ENCODE measurements at places on chromosomes 12 and 14.

DNA sequence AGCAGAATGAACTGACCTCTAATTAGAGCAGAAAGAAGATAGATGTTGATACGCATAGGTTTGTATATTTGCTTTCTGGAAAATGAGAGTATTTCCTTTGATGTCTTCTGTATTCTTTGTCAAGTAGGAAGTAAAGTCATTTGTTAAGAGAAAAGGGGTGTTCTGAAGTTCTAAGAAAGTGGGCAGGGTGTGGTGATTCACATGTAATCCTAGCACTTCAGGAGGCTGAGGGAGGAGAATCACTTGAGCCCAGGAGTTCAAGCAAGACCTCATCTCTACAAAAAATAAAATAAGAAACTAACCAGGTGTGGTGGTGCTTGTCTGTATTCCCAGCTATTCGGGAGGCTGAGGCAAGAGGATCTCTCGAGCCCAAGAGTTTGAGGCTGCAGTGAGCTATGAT, 2.8 kb downstream of the RHNO1 start:
- no peak for DNase-seq

GRCh38 chr14:73763396-73763795, 49.2 kb upstream of the PNMA1 start:
- DNase-seq: no peak

DNA sequence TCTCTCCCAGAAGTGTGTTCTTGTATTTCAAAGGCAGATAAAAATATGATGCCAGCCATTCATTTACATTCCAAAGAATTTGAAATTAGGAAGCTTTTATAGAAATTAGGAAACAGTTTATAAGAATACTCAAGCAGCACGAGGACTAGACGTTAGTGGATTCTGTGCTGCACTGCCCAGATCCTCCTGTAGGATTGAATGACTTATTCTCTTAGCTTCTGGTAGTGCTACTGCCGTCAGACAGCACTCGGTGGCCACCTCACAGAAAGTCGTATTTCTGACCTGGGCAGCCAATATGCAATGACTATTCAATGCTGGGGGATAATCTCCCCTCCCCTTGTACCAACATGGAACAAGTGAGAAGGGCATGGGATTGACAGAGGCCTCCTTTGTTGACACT, 326.4 kb downstream of the RPL10L start:
- no peak for DNase-seq

GRCh38 chr14:64786296-64787149, 82.3 kb downstream of the PLEKHG3 start:
- no peak for DNase-seq

DNA sequence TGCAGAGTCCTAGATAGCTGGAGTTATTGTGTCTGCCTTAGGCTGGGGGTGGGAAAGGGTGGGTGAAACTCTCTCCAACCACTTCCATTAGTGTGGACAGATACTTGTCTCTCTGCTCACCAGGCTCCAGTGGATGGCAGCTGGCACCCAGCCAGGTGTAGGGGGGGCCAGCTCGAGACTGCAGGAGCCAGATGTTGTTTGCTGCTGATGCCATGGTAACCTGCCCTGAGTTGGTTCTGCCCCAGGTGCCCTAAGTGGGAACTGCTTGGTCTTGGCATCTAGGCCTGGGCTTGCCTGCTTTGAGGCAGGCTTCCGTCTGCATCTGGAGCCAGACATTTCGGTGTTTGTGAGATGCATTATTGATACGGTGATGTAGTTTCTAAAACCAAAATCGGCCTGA, 82.2 kb downstream of the ADCK1 start:
- DNase-seq: no peak

GRCh38 chr14:34318014-34318413, 144.0 kb downstream of the SPTSSA start:
- no peak for DNase-seq

GRCh38 chr12:122793685-122794106, 19.3 kb downstream of the CCDC62 start:
- no peak for DNase-seq

DNA sequence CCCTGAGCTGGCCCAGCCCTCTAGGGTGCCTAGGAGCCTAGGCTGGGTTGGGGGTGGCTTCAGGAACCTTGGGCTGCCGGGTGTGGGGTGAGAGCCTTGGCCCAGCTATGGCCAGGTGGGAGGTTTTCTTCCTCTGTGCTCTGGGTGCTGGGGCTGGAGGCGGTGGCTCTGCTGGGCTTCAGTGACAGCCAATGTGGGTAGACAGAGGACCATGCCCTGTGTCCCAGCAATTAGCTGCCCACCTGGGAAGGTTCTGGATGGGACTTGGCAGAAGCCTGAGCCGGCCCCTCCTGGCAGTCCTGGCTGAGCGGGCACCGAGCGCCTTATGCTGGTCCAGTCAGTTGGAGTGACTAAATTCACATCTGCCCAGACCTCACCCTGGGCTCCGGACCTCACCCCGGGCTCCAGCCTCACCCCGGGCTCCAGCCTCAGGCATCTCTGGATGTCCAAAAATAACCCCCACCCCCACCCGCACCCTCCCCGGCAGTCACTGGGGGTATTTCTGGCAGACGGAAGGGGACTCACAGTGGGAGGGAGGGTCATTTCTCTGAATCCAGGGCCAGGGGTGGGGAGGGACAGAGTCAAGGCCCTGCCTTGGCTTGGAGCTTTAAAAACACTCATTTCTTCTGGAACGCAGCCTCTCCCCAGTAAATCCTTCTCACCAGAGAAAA, 46.9 kb downstream of the CYP46A1 start:
- DNase-seq: no peak

DNA sequence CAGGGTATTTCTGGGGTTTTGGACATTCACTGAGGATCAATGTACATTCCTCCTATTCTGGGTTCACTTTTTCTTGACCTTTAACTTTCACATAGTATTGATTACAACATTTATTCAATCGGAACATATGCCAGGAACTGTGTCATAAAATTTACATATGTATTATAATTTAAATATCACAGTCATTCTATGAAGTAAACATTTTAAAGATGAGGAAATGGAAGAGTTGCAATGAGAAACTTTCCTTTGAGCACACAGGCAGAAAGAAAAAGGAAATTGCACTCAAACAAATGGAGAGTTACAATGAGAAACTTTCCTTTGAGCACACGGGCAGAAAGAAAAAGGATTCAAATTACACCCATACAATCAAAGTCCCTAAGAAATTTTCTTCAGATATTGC, 3.1 kb downstream of the MUCL1 start:
- DNase-seq: no peak

DNA sequence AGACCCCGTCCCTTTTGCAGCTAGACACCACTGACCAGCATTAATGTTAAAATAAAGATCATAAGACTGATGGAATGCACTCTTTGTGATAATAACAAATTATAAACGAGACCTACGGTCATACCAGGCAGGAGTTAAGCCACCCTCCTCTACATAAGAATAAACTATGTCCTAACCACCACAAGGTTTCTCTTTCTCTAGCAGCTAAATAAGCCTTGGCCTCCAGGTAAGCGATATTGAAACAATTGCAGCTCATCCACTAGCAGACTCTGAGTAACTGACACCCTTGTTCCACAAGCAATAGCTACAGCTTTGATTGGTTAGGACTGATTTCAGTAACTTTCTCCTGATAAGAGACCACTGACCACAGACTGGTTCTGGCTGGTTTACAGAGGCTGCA, 144.2 kb upstream of the CCDC198 start:
- no peak for DNase-seq

GRCh38 chr12:132285991-132286681, 43.3 kb downstream of the GALNT9 start:
- no peak for DNase-seq

DNA sequence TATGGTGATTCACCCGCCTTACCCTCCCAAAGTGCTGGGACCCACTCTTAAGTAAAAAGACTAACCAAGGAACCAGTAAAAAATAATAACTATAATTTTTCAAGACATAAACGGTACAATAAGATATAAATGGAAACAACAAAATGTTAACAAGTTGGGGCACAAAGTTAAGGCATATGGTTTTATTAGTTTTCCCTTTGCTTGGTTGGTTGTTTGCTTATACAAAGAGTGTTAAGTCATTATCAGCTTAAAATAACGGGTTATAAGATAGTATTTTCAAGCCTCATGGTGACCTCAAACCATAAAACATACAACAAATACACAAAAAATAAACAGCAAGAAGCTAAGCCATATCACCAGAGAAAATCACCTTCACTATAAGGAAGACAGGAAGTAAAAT, 406.1 kb downstream of the SEC23A start:
- DNase-seq: no peak

DNA sequence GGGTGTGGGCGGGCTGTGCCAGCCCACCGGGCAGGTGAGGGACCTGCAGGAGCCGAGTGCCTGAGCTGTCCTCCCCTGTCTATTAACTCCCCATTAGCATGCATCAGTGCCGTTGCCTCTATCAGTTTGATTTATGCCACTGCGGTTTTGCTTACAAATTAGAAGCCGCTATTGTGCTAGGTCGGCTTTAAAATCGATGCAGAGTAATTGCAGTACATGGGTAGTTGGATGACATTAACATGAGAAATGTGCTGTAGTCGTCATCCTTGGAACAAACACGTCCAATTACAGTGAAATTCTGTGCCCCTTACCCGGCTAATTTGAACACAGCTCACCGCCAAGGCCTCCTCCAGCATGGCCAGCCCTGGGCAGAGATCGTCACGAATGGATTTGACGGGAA, 145.8 kb downstream of the TSPAN9 start:
- no peak for DNase-seq

DNA sequence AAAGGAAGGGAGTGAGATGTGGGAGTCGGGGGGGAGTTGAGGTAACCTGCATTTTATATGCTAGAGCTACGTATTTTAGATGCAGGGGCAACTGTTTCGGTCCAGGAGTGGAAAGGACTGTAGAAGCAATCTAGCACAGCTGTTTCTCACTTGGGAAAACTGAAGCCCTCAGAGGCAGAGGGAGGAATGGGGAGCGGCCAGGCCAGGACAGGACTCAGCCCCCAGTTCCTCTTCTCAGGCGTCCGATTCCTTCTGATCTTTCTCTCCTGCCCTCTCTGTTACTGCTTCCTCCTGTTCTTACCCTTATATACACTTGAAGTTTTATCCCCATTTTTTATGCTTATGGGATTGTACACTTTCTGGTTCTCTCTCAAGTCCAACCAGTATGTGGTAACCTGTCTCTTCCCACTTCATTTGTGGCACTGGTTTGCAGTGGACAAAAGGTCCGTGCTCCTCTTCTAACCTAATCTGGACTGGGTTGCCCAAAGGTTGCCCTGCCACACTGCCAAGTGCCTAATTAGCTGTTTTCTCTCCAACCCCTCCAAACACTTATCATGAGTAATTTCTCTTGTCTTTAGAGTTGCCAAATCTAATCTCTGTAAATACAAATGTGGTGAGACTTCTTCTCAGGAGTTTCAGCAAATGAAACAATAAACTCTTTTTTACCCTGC, 16.2 kb downstream of the LPCAT3 start:
- DNase-seq: no peak

DNA sequence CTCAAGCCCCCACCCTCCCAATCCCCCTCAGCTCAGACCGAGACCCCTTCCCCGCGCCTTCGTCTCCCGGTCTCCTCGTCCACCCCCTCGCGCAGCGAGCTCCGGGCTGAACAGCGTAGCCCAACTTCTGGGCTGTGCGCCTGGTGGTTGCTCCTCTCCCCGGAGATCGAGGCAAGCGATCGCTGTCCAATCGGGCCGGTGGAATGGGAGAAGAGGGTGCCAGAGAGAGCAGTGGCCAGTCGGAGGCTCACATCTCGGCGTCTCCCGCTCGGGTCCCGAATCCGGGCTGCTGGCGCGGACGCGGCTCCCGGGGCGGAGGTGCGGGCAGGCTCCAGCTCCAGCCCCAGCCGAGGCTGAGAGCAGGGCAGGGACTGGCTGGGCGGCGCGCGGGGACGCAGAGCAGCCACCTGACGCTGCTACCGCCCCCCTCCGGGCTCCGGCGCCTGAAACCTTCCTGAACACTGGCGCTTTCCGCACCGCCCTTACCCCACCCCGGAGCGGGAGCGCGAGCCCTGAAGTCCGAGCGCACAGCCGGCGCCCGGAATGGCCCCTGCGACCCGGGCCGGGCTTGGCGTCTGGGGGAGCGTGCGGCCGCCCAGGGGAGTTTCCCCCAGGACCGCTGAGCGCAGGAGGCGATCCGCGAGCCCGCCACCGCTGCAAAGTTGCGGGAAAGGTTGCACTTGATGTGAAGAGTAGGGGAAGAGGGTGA, 508 bp upstream of the KCNH5 start:
- DNase-seq: no peak

DNA sequence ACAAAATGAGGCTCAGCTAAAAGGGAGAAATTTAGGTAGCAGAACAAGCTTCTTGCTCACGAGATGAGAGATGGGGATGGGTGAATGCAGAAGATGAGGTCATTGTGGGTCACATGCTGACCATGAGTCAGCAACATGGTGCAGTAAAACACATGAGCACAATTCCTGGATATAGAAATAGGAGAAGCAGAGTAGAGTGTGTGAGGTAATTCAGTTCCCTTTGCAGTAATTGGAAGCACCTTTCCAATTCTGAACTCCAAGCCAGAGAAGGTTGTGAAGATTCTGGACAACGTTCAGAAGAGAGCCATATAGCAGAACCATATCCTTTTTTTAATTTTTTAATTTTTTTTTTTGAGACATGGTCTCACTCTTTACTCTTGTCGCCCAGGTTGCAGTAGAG, 62.0 kb upstream of the LMNTD1 start:
- no peak for DNase-seq

- no peak for DNase-seq
These were observed 20.6 kb upstream of the APOLD1 start for GRCh38 chr12:12764824-12765223.

GRCh38 chr12:122979908-122980182, 636 bp upstream of the ARL6IP4 start:
- DNase-seq: no peak

DNA sequence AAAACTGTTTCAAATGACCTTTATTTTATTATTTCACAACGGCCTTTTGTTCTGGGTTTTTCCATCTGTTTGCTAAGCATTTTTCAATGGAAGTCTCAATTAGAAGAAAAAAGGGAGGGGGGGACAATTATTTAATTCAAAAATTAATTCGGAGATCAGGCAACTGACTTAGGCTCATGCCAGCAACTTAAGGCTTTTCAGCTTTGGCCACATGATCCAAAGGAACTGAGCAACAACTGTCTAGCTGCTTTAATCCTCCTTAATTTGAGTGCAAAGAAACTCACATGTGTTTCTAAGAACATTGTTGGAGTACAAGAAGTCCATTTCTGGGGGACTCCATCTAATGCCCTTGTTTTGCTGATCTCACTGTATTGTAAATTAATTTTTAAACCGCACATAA, 188.0 kb downstream of the EXOC5 start:
- no peak for DNase-seq

DNA sequence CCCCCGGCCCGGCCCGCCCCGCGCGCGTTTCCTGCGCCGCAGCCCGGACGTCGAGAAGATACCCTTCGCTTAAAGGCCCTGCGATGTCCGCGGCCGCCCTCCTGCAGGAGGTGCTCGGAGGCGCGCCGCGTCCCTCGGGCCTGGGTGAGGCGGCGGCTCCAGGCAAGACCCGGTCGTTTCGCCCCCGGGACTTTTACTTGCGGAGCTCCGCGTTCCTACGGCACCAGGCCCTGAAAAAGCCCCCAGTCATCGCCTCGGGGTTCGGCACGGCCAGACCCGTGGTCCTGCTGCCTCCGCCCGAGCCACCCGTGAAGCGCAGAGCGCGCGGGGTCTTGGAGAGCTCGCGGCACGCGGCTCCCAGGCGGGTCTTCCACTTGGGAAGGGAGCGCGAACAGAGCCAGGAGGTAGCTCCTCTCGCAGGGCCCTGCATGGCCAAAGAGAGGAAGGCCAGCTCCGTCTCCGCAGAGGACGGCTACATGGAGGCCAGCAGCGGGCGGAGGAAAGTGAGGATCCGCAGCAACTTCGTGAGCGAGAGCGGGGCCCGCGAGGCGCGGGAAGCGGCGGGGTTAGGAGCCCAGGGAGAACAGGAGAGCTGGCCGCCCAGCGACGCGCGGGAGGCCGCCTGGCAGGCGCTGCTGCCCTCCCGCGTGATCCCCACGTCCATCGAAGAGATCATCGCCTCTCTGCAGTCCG, 26.9 kb downstream of the TTC6 start:
- no peak for DNase-seq

Data from stimulated activated CD4-positive, alpha-beta T cell treated with anti-CD3 and anti-CD28 coated beads, Interleukin-12 subunit alpha, Interleukin-12 subunit beta, amount 100 ng/mL, for 24 hours (primary cell).